ENCODE measurements at places on chromosomes 13 and 19.

GRCh38 chr19:55172741-55173140, 6.3 kb upstream of the DNAAF3 start:
- no peak for DNase-seq

GRCh38 chr19:39160889-39161672, 35.5 kb downstream of the PAK4 start:
- no peak for DNase-seq

GRCh38 chr19:1076046-1076386, 9.0 kb downstream of the ARHGAP45 start:
- DNase-seq: no peak

DNA sequence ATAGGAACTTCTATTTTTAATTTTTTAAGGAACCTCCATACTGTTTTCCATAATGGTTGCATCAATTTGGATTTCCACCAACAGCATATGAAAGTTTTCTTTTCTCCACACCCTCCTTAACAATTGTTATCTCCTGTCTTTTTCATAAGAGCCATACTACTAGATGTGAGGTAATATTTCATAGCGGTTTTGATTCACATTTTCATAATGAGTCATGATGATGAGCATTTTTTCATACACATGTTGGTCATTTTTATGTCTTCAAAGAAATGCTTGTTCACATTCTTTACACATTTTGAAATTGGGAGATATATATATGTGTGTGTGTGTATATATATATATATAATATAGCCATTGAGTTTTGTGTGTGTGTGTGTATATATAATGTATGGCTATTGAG, 420.3 kb upstream of the PCDH9 start:
- DNase-seq: no peak

GRCh38 chr19:2049741-2050348, 1.2 kb downstream of the MKNK2 start:
- no peak for DNase-seq

- DNase-seq: no peak
Measured at GRCh38 chr13:29852472-29853054, 2.1 kb upstream of the UBL3 start.

DNA sequence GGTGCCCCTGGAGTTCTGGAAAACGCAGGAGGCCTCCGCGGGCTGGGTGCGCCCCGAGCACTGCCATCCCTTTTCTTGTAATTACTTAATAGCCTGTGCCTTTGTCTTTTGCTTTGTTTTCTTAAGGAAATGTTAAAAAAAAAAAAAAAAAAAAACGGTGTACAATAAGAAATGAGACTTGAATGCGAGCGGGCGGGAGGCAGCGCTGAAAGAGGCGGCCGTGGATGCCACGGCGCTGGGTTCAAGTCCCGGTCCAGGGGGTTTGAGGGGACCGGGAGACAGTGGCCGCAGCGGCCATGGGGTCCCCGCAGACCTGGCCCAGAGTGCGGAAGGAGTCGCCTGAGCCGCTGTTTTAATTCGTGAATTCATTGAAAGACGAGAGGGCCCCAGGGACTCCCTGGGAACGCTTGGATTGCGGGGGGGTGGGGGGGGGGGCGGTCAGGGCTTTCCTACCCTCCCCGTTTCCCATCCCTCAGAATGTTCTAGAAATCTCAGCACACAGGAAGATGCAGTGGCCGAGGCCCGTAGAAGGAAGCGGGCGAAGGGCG, 349.2 kb upstream of the ARGLU1 start:
- DNase-seq: no peak

GRCh38 chr19:3358689-3359014, 7.7 kb upstream of the NFIC start:
- DNase-seq: no peak

- no peak for DNase-seq
Measured at GRCh38 chr13:50679321-50679720, 164.2 kb downstream of the DLEU7 start.

DNA sequence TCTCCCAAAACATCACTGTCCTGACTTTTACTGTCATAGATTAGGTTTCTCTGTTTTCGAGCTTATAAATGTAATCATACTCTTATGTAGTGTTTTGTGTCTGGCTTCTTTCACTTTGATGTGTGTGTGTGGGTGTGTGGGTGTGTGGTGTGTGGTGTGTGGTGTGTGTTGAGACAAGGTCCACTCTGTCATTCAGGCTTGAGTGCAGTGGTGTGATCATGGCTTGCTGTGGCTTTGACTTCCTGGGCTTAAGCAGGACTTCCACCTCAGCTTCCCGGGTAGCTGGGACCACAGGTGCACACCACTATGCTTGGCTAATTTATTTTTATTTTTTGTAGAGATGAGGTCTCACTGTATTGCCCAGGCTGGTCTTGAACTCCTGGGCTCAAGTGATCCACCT, 59.6 kb downstream of the PDS5B start:
- no peak for DNase-seq

DNA sequence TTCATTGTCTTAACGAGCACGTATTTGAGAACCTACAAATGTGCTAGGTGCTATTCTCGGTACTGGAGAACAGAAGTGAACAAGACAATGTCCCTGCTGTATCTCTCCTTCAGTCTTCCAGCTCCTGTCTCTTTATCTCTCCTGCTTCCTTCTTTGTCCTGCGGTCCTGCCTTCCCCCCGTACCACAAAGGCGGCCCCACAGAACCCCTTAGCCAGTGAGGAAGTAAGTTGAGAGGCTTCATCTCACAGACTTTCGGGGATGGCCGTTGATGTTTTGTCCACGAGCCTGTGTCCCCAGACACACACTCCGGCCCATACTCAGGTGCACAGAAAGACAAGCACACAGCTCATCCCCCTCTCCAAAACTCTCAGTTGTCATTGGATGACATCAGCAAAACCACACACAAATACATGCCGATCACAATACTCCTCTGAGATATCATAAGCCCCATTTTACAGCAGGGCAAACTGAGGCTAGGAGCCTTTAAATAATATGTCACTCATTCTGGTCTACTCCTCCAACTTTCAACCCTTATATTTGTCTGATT, 507 bp upstream of the SWSAP1 start:
- no peak for DNase-seq

- DNase-seq: no peak
Measured at GRCh38 chr19:13959141-13959961, 7.0 kb downstream of the DCAF15 start.

DNA sequence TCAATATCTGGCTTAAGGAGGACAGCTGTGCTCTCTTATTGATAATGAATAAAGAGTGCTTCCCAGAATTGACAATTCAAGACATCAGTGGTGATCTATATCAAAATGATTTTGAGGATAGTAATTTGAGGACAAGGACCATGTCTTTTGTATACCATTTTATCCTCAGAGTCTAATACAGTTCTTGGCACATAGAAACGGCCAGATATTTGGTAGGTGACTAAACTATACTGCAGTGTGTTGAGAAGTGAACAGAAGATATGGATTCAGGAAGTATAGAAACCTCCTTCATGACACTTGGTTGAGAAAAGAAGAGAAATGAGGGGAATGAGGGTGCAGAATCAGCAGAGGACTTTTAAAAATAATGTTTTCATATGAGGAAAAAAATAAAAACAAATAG, 16.1 kb upstream of the LMO7 start:
- DNase-seq: no peak

DNA sequence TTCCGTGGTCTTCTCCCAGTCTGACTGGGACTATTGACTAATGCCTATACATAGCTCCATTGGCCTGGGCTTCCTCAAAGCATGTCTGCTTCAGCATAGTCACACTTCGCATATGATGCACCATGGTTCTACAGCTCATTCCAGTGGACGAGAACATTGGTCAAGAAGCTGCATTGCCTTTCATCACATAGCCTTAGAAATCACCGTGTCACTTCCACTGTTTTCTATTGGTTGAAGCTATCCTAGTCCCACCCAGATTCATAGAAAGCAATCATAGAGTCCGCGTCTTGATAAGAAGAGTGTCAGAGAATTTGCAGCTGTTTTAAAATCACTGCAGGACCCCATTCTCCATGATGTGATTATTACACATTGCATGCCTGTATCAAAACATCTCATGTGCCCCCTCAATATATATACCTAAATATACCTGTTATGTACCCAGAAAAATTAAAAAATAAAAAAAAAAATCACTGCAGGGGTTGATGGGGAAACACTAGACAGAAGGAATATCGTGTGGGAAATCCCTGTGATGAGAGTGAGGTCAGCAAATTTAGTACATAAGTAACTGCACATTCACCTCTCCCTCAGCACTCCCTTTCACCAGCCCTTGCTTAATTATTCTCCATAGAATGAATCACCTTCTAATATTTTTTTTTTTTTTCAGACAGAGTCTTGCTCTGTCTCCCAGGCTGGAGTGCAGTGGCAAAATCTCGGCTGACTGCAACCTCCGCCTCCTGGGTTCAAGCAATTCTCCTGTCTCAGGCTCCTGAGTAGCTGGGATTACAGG, 2.2 kb upstream of the ARHGAP33 start:
- no peak for DNase-seq

DNA sequence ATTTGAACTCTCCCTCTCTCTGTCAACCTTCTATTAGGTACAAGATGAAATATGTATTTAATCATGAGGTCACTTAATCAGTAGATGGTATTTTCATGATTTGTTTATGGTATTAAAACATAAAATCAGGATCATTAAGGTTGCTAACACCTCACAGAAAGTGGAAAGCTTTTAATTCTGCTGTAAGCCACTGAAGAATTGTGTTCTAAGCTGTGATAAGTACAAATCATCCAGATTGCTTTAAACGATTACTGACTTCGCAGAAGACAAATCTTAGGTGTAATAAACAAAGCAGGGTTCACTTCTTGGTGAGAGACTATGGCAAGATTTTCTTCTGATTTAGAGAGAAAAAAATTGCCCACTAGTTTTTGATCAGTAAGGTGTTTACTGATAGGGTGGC, 214.5 kb downstream of the ABCC4 start:
- no peak for DNase-seq

GRCh38 chr13:25095851-25096453, at the start of gene PABPC3:
TSS of gene PABPC3 (plus strand) at chr13:25096136. CDS start at chr13:25096199, 63 bp downstream.
- DNase-seq: no peak

DNA sequence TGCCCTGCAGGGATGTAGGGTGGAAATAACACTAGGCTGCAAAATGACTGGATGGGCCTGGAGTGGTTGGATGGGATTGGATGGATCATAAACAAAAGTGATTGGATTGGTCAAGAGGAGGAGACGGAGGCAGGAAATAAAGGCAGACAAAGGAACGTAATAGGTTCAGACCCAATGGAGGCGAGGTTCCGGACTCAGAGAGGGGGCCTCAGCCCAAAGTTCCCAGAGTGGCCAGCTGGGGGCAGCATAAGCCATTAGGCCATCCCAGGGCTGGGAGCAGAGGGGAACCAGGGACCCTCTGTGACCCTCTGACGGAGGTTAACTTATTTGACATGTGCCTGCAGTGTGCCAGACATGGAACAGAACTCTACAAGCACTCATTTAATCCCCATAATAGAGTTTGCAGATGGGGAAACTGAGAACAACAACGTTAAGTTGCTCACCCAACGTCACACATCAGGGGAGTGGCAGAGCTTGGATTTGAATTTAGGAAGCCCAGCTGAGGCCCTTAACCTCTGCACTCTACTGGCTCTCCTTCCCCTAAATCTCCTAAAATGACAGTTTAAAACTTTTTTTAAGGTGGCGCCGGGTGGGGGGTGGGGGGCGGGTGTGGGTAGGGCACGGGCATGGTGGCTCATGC, 15.3 kb upstream of the MAP1S start:
- DNase-seq: no peak

DNA sequence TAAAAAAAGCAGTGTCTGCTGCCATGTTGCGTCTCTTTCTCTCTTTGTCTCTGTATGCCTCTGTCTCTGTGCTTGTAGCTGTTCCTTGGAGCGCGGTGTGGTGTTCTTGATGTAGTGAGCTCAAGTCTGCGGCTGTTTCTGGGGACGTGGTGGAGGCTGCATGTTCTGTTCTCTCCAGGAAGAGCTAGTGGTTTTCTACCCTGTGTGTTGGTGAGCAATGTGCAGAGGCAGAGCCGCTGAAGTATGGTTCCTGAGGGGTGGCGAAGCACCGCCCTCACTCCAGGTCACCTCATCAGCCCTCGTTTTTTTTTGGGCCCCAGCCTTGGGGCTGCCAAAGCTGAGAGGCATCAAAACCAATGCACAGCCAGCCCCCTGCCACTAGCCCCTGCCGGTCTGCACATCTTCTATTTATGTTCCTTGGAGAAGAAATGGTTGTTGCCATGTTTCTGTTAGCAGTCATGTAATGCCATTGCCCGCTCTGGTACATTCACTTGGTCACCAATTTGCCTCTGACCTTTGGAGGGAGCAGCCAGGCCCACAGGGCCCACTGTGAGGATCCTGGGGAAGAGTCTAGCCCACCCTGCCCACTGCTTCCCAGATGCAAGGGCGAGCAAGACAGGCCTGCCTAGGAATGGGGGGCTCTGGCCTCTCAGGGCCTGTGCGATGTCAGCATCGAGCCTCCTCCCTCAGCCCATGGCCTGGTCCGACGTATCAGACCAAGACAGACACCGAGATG, 7.2 kb downstream of the HNRNPL start:
- no peak for DNase-seq

DNA sequence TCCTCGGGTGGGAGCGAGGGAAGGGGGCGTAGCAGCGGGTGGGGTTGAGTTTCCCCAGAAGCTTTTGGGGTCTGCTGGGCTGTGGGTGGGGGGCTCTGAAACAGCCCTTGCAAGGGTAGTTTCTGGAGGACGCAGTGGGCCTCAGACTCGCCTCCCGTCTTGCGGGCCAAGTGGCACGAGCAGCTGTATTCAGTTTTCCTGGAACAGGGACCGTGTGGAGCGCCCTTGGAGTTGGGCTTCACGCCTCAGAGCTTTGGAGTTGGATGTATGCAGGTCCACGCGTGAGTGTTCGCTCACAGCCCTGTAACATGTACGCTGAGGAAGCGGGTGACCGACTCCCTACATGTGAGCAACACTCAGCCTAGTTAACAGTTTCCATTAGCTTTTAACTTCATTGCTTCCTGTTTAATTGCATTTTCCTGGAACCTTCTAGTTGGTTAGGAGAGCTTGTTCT, 603 bp downstream of the TM9SF2 start:
- DNase-seq: no peak

DNA sequence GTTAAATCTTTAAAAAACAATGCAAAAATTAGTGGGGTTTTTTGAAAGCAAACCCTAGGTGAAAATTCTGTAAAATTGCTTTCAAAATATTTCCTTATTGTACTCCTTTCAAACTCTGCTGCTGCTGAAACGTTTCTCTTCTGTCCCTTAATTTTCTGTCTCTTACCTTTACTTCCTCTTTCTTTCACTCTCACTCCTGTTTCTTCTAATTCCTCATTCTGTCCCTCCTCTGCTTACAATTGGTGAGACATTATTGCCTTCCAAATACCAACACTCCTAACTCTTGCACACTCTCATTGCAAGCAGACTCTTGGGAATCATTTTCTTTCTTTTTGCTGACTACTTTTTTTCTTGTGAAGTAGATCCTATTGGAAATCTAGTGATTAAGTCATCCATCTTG, 685.6 kb upstream of the SLITRK1 start:
- DNase-seq: no peak

- DNase-seq: no peak
Measured at GRCh38 chr19:17455308-17456123, 5.2 kb downstream of the NXNL1 start.

GRCh38 chr19:18999896-19000620, 33.3 kb downstream of the SUGP2 start:
- no peak for DNase-seq

DNA sequence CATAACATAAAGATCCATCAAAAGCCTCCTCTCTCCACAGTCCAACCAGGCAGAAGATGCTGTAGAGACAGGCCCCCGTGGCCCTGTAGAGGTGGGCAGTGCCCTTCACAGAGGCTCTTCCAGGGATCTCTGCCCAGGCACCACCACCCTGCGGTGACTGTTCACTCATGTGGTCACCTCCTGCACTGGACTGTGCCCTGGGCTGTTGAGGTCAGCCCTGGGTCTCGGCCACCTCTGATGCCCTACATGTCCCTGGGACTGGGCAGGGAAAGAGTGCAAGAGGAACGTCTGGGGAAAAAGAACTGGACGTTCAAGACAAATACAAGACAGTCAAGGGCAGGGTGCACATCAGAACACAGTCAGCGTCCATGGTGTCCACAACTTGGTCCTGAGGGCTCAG, 22.3 kb downstream of the PEPD start:
- DNase-seq: no peak

Measured in NCI-H2081 treated with DMSO at 0.1 percent for 48 hours (cell line).